ENCODE measurements at places on chromosomes 4 and X.

GRCh38 chr4:86398187-86398586, 38.3 kb upstream of the MAPK10 start:
- no peak for DNase-seq

DNA sequence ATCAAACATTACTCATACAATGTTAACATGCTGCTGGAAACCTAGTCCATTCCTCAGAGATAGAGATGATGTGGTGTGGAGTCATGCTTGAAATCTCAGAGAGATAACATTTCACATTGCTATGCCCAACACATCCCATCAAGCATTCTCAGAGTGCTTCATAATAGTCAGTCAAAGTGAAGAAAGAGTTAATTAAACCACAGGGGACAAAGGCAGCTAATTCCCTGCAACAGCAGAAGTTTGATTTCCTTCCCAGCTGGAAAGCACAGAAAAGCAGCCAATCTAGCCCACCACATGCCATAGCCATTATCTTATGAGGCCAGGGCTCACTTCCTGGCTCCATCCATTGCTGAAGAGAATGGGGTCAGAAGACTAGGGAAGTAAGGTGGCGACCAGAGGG, 8.9 kb downstream of the KDR start:
- DNase-seq = no peak

DNA sequence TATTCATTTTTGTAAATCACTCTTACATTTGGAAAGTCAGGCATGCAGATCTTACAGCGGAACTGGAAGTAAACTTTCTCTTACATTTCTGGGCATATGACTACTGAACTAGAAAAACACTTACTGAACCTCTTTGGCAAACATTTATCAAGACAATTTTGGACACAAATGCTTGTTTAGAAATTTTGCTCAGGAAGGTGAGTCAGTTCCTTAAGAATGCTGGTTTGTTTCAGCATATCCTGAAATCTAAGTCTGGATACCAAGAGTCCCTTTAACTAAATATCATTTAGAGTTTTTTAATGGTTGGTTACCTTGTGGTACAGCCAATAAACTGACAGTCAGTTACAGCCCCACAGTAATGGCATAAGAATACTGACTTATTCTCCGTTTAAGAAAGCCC, 15.0 kb downstream of the SHISA3 start:
- DNase-seq = no peak

DNA sequence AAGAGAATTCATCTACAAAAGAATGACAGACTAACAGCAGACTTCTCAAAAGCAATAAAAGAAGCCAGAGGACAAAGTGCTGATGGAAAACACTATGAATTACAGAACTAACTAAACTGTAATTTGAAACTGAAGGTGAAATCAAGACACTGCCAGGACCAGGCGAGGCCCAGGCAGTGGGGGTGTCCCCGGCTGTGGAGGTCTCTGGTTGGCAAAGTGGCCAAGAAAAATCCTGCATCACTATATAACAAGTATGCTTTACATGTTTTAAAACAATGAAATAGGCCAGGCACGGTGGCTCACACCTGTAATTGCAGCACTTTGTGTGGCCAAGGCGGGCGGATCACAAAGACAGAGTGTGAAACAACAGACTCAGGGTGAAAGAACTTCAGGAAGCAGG, 32.9 kb downstream of the CHM start:
- DNase-seq = no peak

GRCh38 chrX:103846386-103846785, 14.3 kb upstream of the RAB9B start:
- DNase-seq = no peak

GRCh38 chr4:25321703-25322102, 9.1 kb downstream of the ZCCHC4 start:
- DNase-seq = no peak

GRCh38 chrX:40570346-40571093, 10.2 kb upstream of the ATP6AP2 start:
- DNase-seq = no peak

GRCh38 chrX:13864264-13864663, 47.4 kb upstream of the GPM6B start:
- no peak for DNase-seq

DNA sequence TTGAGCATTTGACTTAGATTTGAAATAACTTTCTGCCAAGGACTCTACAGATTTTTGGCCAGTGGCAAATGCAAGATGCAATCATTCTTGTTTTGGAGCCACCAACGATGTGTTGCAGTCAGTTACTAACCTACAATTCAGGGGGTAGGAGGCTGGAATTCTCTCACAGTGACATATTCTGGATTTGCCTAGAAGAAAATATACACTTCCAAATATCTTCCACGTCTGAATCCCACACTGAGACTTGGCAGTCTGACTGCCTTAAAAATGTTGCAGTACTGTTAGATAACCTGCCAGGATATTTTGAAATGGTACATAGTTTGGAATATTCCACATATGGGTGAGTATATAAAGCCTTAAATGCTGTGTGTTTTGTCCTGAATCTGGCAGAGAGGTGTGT, 27.6 kb upstream of the AGTR2 start:
- no peak for DNase-seq

- no peak for DNase-seq
Observed at GRCh38 chr4:124028182-124028581, 631.6 kb downstream of the SPRY1 start.

DNA sequence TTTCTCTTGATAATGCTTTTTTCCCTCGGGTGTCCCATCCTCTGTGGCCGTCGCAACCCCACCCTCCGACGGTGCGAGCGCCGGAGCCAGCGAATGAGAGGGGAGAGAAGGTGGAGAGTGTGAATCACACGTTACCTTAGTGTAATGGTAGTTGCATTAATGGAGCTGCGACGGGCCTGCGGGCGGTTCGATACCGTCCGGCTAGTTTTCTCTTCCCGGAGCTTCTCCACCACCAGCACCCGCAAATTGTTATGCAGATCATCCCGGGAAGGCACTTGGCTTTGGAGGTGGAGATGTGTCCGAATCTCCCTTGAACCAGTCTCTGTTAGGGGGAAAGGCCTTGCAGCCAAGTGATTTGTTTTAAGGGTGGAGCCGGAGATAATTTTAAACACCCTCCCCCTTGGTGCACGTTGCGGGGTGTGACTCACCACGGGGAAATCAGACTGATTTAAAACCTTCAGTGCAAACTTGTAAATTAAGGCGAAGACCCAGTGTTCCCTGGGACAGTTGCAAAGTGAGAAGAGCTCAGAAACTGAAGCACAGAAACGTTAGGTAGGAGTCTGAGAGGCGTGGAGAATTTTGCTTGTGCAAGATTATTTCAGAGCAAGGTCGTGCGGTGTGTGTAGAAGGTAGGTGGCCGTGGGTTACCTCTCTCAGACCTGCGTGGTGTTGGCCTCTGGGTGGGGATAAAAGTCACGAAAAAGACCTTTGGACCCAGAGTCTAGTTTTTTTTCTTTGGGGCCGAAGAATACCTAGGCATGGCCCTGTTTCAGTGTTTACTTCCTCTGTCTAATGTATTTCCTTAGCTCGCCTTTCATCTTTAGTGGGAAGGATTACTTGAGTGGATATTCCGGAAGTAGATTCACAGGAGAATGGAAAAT, 1.3 kb downstream of the AFF1 start:
- DNase-seq = peak; percentile 55

GRCh38 chrX:87327267-87327666, 190.3 kb upstream of the KLHL4 start:
- DNase-seq = no peak

GRCh38 chrX:19332983-19333382, 10.7 kb upstream of the PDHA1 start:
- no peak for DNase-seq

- no peak for DNase-seq
Observed at GRCh38 chr4:23877758-23878229, 12.1 kb downstream of the PPARGC1A start.

DNA sequence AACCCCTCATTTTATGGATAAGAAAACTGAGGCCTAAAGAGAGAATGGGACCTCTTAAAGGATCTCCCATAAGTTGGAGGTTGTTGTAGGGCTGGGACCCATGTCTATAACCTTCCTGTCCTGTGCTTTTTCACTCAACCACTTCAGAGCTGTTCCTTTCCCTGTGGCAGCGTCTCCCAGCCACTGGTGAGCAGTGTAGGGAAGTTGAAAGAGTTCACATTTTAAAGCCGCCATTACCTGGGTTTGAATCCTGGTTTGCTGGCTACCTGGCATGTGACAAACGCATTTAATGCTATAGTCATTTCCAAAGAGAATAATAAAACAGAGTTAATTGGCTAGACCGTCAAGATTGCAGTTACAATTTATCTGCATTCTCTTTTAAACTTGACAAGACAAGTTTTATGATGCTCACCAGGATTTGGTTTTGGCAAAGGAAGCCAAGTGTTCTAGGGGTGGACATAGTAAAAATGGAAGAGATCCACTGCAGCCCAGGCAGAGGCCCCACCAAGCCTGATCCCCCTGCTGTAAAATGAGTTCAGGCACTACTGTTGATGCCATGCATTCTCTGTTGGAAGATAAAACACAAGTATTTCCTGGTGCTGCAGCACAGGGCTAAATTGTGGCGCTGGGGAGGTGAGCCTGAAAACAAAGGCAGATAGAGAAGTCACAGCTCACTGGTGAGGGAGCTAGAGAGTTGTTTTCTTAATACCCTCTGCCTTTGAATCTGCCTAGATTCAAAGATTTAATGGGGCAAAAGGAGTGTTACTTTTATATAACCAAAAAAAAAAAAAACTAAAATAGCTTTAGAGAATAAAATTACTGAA, 218.7 kb downstream of the NWD2 start:
- DNase-seq = no peak

- DNase-seq = no peak
Observed at GRCh38 chr4:164320847-164321246, 433.1 kb upstream of the SMIM31 start.

DNA sequence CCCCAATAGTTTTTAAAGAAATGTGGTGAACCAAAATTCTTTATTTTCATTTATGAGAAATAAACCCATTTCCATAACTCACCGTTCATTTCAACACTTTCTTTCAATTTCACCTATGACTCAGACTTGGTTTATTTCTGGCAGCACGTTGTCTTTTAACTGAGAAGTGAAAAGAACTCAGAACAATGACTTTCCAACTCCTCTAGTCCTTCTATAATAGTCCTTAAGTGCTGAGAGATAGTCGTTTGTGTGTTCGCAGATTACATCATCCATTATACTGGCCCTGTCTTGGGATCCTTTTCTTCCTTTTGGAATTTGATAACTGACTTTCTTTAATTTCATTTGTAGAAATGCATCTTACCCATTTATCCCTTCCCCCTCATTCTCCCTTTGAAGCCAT, 113.6 kb downstream of the GLUD2 start:
- DNase-seq = no peak

GRCh38 chr4:183830438-183830985, 74.6 kb upstream of the STOX2 start:
- DNase-seq = no peak

DNA sequence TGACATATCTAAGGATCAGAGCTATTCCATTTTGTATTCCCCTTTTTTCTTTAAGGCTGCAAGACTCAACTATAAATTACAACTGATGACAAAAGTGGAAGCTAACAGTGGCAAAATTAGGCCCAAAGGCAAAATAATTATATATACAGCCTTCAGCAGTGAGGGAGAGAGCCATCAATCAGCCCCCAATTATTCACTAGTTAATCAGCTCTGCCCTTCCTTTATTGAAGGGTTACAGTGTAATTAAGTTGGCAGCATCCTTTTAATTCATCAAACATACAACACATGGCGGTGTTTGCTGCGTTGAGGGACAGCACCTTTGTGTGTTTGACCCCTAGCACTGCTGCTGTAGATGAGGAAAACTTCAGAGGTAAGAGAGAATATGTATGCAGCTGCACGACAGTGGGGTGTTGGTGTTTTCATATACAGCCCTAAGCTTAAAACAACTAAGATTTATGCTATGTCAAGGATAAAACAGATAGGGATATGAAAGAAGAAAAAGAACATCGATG, 973.9 kb upstream of the POU3F4 start:
- no peak for DNase-seq

DNA sequence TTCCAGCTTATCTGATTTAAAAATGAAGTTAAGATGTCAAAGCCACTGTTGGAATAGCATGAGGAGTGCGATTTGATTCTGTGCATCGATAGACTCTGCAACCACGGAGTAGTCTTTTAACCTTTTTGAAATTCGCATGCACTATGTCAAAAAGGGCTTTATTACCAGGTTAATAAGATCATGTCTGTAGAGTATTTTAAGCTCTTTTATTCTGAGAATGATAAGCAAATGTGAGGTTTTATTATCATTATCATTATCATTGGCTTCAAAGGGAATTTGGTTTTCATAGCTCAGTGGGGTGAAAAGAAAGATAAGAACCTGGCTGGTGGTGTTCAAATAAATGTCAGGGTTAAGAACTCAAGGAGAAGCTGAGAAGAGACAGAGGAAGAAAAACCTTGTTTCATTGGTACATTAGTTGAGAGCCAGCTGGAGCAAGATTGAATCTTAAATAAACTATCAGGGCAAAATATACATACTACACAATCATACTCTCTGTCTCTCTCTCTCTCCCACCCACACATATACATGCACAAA, 102.6 kb downstream of the MMRN1 start:
- DNase-seq = no peak

GRCh38 chr4:140099983-140100382, 54.0 kb downstream of the MAML3 start:
- no peak for DNase-seq

DNA sequence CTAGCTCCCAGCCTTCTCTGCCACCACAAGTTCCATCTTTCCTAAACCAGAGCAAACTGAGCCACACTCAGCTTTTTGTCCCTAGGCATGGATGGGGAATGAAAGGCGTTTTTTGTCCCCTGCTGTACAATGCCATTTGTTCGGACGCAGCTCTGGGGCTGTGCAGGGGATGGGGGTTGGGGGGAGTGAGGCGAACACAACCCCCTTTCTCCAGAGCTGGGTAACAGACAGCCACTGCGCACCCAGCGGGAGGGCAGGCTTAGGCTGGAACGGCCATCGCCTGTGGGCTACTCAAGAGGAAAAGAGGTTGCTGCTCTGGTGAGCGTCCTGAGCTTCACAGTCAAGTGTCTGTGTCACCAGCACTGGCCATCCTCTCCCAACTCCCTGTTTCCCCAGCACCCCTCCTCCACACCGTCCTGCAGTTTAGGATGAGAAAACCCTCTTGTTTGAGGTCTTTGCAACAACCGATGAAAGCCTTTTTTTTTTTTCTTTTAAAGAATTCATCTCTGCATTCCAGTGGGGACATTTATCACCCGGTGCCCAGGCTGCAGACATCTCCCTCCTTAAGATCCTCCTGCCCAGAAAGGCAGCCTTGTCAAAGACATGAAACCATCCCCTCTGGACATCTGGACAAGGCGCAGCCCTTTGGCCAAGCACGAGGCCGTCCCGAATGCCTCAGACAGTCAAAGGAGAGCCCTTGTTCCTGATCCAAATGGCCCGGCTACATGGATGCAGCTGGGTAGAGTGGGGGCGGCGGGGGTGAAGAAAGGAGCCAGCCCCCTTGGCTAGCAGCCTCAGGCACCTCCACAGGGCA, 419.6 kb downstream of the BCOR start:
- no peak for DNase-seq

DNA sequence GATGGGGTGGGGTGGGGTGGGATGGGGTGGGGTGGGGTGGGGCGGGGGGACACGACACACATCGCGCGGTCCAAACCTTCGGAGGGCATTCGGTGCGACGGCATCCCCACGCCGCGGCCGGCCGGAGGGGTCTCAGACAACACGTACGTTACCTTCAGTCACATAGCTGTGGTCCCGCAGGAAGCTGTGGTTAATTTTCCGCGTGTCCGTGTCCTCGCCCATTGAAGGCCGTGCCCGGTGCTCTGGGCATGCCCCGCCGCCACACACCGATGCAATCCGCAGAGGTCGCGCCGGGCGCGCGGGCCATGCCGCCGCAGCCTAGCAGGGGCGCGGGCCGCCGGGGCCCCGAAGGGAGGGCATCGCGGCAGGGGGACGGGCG, 417 bp downstream of the PPP2R2C start:
- no peak for DNase-seq

GRCh38 chr4:24768006-24768405, 27.4 kb upstream of the SOD3 start:
- DNase-seq = no peak

Data from stimulated activated CD8-positive, alpha-beta memory T cell treated with anti-CD3 and anti-CD28 coated beads, Interleukin-7, amount 100 ng/mL, for 1 hour (primary cell).